Stimulated activated CD4-positive, alpha-beta T cell treated with anti-CD3 and anti-CD28 coated beads, Interleukin-15, amount 100 ng/mL, for 1 hour (primary cell): ENCODE measurements at places on chromosomes 6 and 20.

DNA sequence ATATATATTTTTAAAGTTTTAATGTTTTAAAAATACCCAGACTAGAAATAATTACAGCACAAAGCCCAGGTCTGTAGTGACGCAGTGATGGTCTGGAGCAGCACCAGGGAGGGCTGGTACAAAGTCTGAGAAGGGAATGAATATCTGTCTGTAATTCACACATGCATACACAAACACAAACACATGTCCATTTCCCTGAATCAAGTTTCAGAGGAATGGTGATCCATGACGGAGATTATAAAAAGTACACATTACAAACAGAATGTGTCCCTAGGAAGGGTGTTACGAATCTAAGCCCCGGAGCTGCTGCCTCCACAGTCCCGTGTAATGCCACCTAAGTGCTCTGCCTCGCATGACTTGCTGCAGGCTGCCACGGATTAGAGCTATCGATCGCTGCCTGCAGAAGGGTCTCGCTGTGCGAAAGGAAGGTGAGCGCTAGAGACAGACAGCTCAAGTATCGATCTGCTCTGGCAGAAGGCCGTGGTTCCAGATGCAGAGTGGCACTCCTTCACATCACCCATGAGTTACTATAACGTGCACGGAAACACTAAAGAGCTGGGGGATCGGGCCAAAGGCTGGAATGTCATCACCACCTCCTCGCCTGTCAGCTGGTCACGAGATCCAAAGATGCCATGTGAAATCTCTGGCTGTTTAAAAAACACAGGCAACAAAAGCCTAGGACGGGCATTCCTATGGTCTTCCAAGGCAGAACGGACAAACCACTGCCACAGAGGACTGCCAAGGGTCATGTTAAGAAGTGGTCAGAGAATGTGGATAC is 87.1 kb downstream of the INSM1 start:
- no peak for DNase-seq

DNA sequence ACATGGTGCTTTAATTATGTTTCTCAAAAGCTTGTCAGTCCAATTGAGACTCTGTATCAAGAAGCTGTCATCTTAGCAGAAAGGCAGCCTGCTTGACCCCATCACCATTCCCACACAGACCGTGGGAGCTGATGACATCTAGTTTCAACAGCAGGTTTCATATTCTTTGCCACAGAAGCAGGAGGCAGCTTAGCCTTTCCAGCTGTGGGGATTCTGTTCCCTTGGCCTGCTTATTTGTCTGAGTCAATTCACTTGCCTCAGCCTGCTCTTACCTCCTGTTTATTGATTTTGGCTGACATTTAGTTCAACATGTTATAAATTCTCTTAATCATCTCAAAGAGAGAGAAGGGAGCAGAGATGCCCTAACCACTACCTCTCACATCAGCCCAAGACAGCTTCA is 527.7 kb downstream of the ADGRB3 start:
- no peak for DNase-seq

- DNase-seq, result no peak
Measured at GRCh38 chr20:25606094-25606695, 17.6 kb downstream of the NANP start.

DNA sequence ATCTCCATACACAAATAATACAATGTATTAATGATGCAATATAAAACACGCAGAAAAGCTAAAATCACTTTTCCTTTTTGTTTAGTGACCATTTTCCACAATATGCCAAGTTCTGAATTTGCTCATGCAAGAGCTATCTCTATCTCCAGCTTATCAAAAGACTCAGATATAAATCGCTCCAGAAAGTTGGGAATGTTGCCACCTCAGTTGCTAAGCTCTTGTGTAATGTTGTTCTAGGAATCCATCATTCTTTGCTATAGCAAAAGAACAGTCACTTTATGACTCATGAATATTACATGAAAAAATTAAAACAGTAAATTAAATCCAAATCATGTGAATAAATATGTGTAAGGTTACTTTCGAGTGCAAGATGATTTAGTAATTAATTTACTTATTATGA is 8.7 kb downstream of the PLAGL1 start:
- no peak for DNase-seq

- no peak for DNase-seq
Measured at GRCh38 chr20:22717466-22717865, 133.1 kb upstream of the FOXA2 start.

DNA sequence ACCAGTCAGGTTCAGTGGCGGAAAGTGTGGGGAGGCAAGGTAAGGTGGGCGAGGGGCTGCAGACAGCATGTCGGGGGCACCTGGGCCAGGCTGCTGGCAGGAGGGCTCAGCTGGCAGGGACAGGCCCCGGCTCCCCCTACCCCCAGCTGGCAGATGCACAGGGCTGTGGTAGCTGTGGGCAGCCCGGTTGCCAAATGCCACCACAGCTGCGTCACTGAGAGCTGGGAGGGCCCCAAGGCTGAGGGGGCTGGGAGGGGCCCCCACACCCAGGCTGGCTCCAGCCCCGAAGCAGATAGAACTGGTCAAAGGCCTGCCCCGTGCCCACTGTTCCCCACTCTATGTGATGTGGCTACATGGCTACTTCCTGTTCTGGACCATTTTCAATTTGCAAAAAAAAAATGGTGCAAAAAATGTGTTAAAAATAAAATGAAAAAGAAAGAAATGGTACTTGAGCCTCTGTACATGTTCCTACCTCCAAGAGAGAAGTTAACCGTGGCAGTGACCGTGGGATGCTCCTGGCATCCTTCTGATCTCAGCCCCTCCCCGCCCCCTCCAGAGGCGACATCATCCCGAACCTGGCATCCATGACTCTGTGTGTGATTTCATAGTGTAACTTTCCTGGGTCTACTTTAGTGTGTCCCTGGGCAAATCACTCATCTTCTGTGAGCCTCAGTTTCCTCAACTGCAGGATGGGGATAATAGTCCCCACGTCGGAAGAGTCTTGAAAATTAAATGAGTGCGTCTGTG is 64.4 kb downstream of the UBE2V1 start:
- DNase-seq, result no peak

GRCh38 chr20:58472273-58473018 is 42.8 kb downstream of the APCDD1L start:
- DNase-seq, result no peak

DNA sequence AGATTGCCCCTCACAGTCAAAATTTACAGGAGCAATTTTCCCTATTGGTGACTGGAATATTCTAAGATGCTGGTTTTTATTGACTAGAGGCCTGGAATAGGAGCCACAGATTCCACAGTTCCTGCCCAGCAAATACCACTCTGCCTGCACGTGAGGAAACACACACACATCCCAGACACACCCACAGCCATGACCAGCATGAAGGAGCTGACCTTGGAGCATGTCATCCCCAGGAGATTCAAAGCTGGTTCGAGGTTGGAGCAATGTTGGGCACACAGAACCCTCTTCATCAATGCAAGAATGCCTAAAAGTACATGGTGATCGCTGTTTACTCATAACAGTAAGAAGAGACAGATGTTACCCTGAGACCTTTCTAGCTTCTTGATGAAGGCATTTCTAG is 244.6 kb upstream of the FOXQ1 start:
- no peak for DNase-seq

DNA sequence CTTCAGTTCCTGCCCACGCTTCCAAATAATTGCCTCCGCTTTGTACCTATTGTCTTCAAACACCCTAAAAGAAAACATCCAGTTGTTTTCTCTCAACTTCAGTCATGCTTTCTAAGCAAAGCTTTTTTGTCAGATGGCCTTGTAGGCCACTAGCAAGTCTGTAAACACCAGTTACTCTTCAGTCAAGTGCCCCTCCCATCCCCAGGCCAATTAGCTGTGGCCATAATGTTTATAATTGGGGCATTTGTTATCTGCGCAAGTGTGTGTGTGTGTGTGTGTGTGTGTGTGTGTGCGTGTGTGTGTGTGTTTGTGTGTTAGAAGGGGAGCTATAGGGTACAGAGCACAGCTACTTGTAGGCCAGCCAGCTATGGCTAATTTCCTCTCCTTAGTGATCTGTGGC is 272.4 kb upstream of the MARCKS start:
- DNase-seq, result no peak

DNA sequence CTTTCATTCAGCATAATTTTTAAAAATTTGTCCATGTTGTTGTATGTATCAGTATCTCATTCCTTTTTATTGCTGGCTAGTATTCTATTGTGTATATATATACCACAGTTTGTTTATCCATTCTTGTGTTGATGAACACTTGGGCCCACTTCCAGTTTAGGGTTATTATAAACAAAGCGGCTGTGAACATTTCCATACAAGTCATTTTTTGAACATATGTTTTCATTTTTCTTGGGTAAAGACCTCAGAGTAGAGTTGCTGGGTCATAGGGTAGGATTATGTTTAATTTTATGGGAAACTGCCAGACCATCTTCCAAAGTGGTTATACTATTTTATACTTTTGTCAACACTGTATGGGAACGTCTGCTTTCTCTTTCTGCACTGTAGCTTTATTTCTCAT is 55.3 kb downstream of the RBM24 start:
- DNase-seq, result no peak

DNA sequence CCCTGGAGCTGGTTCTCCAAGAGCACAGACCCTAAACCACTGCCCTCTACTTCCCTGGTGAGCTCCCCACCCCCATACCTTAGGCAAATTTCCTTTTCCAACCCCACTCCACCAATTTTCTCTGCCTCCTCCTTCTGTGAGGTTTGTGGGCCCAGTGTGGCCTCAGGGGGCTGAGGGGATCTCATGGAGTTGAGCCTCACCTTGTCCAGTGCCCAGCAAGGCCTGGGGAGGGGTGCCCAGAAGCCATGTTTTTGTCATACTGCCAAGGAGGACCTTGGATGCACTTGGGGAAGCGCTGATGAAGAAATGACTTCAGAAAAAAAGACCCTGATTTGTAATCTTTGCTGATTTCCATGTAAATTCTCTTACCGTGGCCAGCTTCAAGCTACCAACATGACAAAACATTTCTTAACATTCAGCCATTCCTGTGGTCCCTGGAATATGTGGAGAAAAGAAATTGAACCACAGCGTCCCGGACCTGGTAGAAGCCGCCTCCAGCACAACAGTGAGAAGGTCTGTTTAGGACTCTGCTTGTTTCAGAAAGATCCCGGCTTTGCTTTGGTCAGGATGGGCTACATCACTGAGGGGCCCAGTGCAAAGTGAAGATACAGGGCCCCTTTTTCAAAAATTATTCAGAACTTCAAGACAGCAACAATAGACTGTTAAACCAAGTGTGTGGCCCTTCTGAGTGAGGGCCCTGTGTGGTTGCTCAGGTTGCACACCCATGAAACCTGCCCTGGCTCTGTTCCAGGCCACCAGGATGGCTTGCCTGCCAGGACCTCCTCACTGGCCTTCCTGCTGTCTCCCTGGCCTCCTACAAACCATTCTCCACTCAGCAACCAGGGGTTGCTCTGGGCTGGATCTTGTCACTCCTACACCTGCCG is 52.5 kb downstream of the CHMP4B start:
- no peak for DNase-seq

DNA sequence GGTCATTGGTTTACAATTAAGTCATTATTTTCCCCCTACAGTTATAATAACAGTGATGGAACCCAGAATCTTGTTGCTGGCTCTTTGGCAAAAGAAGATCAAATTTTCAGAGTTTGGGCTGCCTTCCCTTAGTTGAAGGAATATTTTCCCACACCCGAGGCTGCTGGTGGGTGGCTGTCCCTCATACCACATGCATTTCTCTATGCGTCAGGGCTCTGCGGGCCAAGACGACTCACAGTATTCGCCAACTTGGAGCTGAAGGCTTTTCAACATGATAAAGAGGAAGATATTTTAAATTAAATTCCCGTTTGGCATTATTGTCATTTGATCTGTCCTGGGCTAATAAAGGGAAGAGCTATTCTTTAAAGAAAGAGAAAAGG is 102.2 kb upstream of the SASH1 start:
- no peak for DNase-seq

- DNase-seq, result no peak
Measured at GRCh38 chr6:102571236-102571908, 1177.9 kb downstream of the GRIK2 start.
